ENCODE measurements at places on chromosomes 7 and 10. TPM values are rescaled to one million over a fixed set of nuclear protein-coding genes. Genes with fewer than 3 reads are reported as not detected.

Gene TLX1
- not detected for total RNA-seq

Gene GPER1
- total RNA-seq: 2.0 TPM

Gene RGS10
- total RNA-seq: 55.5 TPM

Gene ZPBP
- not detected for total RNA-seq

Gene UTF1
- total RNA-seq: not detected

Gene NPSR1
- total RNA-seq: not detected

Gene GPR146
- total RNA-seq: 0.83 TPM

Gene STRA8
- not detected for total RNA-seq

Gene CDK6
- 131 TPM for total RNA-seq

Gene TMEM120A
- 32.1 TPM for total RNA-seq

Gene MSMB
- not detected for total RNA-seq

Gene UCN3
- not detected for total RNA-seq

Gene ZNF365
- total RNA-seq: 2.5 TPM

Gene TRPV5
- not detected for total RNA-seq

Gene GTF2IRD2
- total RNA-seq: 2.9 TPM

Gene NPY4R2
- total RNA-seq: 0.36 TPM

Gene FGFR2
- under 0.01 TPM for total RNA-seq

Gene WNT2
- 1.4 TPM for total RNA-seq

Gene SLC26A3
- total RNA-seq: not detected

Gene ZNF727
- not detected for total RNA-seq

Gene AKR1C1
- total RNA-seq: 5.0 TPM

Gene GBX1
- total RNA-seq: not detected

Gene BMPER
- 7.5 TPM for total RNA-seq

Gene SLC13A1
- total RNA-seq: not detected

Gene PRLHR
- total RNA-seq: not detected

Gene NEBL
- total RNA-seq: under 0.01 TPM

Gene RPEL1
- total RNA-seq: under 0.01 TPM

Gene CPEB3
- total RNA-seq: 0.18 TPM

Gene NANOS1
- under 0.01 TPM for total RNA-seq

Gene PPP1R3C
- 61.7 TPM for total RNA-seq

Gene ADRA2A
- not detected for total RNA-seq

Measured in IMR-90 (cell line).